Mononuclear cell (primary cell): ENCODE measurements at places on chromosomes 4 and X. TPM values are rescaled to one million over a fixed set of nuclear protein-coding genes. Genes with fewer than 3 reads are reported as not detected.

The BEX5 gene
- total RNA-seq: 6.8 TPM

The HAND2 gene
- not detected for total RNA-seq

The CDS1 gene
- 0.42 TPM for total RNA-seq

The PAGE4 gene
- not detected for total RNA-seq

The MAGED4B gene
- total RNA-seq: 0.42 TPM

The GPR173 gene
- total RNA-seq: under 0.01 TPM

The CT47B1 gene
- total RNA-seq: not detected

The NUP62CL gene
- 2.3 TPM for total RNA-seq

The TEX11 gene
- total RNA-seq: not detected

The DMRTC1B gene
- 0.42 TPM for total RNA-seq

The POU3F4 gene
- total RNA-seq: not detected

The CLCN5 gene
- 2.5 TPM for total RNA-seq

The WNK3 gene
- 0.42 TPM for total RNA-seq

The DMP1 gene
- not detected for total RNA-seq

The STAP1 gene
- total RNA-seq: 13.0 TPM

The PCDH11X gene
- total RNA-seq: not detected

The DYNLT3 gene
- 48.5 TPM for total RNA-seq

The H2BW2 gene
- total RNA-seq: not detected

The SEPTIN6 gene
- 141 TPM for total RNA-seq

The NR0B1 gene
- not detected for total RNA-seq

The TRPC3 gene
- total RNA-seq: 0.31 TPM

The PNCK gene
- total RNA-seq: 0.52 TPM

The MSANTD1 gene
- 0.63 TPM for total RNA-seq

The RNF212 gene
- 3.1 TPM for total RNA-seq

The CT45A6 gene
- not detected for total RNA-seq

The ZCCHC18 gene
- total RNA-seq: 3.4 TPM

The VCX2 gene
- total RNA-seq: not detected

The AWAT2 gene
- total RNA-seq: not detected

The CCNI gene
- total RNA-seq: 275 TPM

The TLL1 gene
- not detected for total RNA-seq

The CRMP1 gene
- not detected for total RNA-seq
